MCF 10A (cell line): ENCODE measurements at places on chromosomes 2 and 18. TPM values are rescaled to one million over a fixed set of nuclear protein-coding genes. Genes with fewer than 3 reads are reported as not detected.

Gene C1QL2
- not detected in 2 replicates for total RNA-seq

Gene SLC4A5
- 0.12 and 0.70 TPM in 2 replicates for total RNA-seq

Gene EDAR
- total RNA-seq = 0.14 and 0.37 TPM in 2 replicates

Gene FKBP7
- 5.8 and 8.4 TPM in 2 replicates for total RNA-seq

Gene ARHGEF33
- 0.07 and 0.76 TPM in 2 replicates for total RNA-seq

Gene BOLL
- not detected in 2 replicates for total RNA-seq

DNA sequence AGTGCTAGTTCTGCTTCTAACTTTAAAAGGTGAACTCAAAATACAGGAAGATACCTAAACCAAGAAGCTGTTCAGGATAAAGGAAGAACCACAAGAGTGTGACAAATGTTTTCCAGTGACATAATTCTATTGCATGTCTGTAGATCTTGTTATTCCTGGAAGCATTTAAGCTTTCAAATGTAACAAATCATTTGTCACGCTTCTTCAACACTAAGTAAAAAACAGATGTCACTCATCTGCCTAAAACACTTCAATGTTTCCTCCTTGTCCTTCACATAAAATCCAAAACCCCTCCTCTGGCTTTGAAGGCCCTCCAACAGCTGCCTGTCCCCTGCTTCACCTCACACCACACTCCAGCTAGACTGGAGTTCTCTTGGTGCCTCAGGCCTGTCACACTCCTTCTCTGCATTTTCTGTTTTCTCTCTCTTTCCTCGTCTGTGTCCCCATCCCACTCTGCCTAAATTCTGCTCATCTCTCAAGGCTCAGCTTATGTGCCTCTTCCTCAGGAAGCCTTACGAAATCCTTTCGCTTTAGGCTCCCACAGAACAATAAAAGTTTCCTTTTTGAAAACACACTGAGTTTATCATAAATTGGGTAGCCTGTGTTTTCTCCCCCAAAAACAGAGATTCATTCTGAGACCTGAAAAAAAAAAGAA lies 6.4 kb upstream of the CLEC4F start:
- H3K4me1 ChIP-seq = no peaks in the 10 kb centered on the region
- H3K36me3 ChIP-seq = no peaks in the 10 kb centered on the region
- H3K27ac ChIP-seq = no peak overlapping the region

DNA sequence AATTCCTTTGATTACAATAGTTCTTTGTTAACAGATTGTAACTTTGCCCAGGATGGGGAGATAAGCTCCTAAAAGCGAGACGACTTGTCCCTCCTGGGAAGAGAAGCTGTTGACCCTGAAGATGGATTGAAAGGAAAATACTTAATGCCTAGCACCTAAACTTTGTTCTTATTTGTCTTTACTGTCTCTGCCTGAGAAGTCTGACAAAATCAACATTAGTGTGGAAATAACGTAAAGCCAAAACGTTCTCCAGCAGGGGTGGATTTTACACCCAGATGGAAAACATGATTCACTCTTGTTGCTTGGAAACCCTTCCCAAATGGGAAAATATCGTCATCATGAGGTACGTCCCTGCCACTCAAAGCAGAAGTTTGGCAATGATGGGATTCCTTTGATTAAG lies 450.1 kb downstream of the SLC4A3 start:
- H3K4me1 ChIP-seq = peaks cover 5% of the 10 kb centered on the region
- H3K27ac ChIP-seq = peak overlapping the region; percentile 25
- DNase-seq = peak; percentile 24
- no peaks in the 10 kb centered on the region for H3K36me3 ChIP-seq
- no peak overlapping the region for H3K4me3 ChIP-seq
- H3K27me3 ChIP-seq = no peaks in the 10 kb centered on the region

- peaks cover 27% of the 10 kb centered on the region for H3K4me1 ChIP-seq
- H3K27me3 ChIP-seq = no peaks in the 10 kb centered on the region
- peak; percentile 60 for DNase-seq
- peaks cover 45% of the 10 kb centered on the region for H3K36me3 ChIP-seq
- H3K27ac ChIP-seq = no peak overlapping the region
- no peak overlapping the region for H3K4me3 ChIP-seq
Measured at GRCh38 chr2:238005528-238005927, 38.7 kb downstream of the UBE2F start.

DNA sequence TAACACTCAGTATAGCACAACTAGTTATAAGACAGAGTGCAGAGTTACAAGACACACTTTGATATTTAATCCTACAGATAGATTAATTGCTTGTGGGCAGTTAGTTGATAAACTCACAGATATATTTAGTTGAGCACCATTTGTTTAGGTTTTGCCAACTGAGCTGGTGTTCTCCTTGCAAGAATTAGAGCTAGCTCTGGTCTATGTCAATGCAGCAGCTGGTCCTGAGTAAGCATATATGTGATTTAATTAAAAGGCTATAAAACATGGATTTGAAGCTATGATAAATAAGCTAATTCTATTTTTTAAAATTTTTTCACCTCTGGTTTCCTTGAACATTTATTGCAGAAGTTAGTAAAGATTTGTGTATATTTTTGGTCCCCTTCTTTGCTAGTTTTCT lies 35.6 kb downstream of the GPD2 start:
- H3K27me3 ChIP-seq = no peaks in the 10 kb centered on the region
- H3K4me3 ChIP-seq = no peak overlapping the region
- DNase-seq = no peak
- peaks cover 41% of the 10 kb centered on the region for H3K4me1 ChIP-seq

GRCh38 chr2:217797661-217798069 lies 205.1 kb downstream of the TNS1 start:
- no peaks in the 10 kb centered on the region for H3K27me3 ChIP-seq
- no peaks in the 10 kb centered on the region for H3K36me3 ChIP-seq
- no peaks in the 10 kb centered on the region for H3K4me1 ChIP-seq

GRCh38 chr18:61616111-61616610 lies 276.6 kb downstream of the RNF152 start:
- no peak overlapping the region for H3K27ac ChIP-seq
- H3K4me3 ChIP-seq = no peak overlapping the region
- DNase-seq = no peak
- H3K27me3 ChIP-seq = no peaks in the 10 kb centered on the region

DNA sequence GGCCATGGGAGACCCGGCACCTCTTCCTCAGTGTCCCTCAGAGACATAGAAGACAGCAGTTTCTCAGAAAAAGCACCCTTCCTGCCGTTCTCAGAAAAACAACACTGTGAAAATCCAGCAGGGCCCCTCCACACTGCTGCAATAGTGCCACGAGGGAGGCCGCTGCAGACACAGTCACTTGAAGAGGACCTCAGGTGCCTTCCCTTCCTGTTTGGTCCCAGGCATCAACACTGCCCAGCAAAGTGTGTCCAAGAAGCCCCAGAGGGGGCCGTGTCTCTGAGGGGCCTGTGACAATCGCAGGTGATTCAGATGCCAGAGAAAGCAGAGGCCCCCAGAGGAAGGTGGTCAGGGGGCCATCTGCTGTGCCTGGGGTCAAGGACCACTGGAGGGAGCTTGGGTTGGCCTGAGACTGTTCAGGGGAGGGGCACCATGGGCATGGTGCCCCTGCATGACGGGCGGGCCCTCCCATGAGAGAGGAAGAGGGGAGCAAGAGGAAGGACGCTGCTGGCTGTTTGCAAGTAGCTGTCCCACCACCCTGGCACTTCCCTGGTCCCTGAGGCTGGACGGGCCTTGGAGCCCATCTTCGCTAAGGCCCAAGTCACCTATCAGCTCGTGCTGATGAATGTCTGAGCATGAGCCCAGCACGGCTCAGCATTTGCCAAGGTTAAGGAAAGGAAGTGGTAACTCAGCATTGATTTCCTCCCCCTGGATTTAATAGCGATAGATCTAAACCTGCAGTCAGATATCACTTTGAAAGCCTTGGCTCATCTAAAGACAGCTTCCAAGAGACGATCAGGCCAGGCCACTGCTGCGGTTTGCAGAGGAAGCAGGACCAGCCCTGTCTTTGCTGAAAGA lies 9.1 kb downstream of the TWIST2 start:
- no peak for DNase-seq
- H3K27me3 ChIP-seq = no peaks in the 10 kb centered on the region
- no peak overlapping the region for H3K27ac ChIP-seq

GRCh38 chr2:85976106-85976920 lies 87.5 kb upstream of the ST3GAL5 start:
- no peak for DNase-seq
- H3K4me3 ChIP-seq = no peak overlapping the region
- peaks cover 22% of the 10 kb centered on the region for H3K4me1 ChIP-seq
- H3K36me3 ChIP-seq = peaks cover 5% of the 10 kb centered on the region
- H3K27ac ChIP-seq = no peak overlapping the region

GRCh38 chr2:157046396-157046795 lies 211.1 kb upstream of the GALNT5 start:
- DNase-seq = no peak
- H3K27me3 ChIP-seq = no peaks in the 10 kb centered on the region
- no peaks in the 10 kb centered on the region for H3K36me3 ChIP-seq
- H3K4me1 ChIP-seq = no peaks in the 10 kb centered on the region
- H3K27ac ChIP-seq = no peak overlapping the region

- peak; percentile 39 for DNase-seq
- H3K4me3 ChIP-seq = no peak overlapping the region
- peaks cover 18% of the 10 kb centered on the region for H3K27me3 ChIP-seq
- no peak overlapping the region for H3K27ac ChIP-seq
- H3K4me1 ChIP-seq = no peaks in the 10 kb centered on the region
Measured at GRCh38 chr2:155368934-155369333, 670.4 kb downstream of the KCNJ3 start.

GRCh38 chr18:46332286-46332801 lies 228.2 kb downstream of the HAUS1 start:
- no peak for DNase-seq
- H3K4me1 ChIP-seq = peaks cover 25% of the 10 kb centered on the region
- H3K4me3 ChIP-seq = no peak overlapping the region
- no peaks in the 10 kb centered on the region for H3K27me3 ChIP-seq
- H3K36me3 ChIP-seq = peaks cover 6% of the 10 kb centered on the region

DNA sequence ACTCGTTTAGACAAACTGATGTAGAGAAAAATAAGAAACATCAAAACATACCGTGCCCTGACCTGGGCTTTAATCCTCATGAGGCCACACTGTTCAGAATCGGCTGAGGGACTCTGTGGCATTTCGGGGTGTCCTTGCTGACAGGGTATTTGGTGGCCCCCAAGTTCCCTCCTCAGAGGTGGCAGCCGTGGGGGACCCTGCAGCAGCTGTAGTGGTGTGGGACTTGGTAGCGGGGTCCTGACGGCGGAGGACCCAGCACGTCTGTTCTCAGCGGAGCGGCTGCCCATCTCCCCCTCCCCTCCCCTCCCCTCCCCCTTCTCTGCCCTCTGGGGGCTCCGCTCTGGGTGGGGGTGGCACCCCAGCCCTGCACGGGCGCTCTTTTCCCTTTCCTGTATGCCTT lies 18.4 kb downstream of the KCNG2 start:
- no peaks in the 10 kb centered on the region for H3K27me3 ChIP-seq
- H3K4me3 ChIP-seq = no peak overlapping the region
- H3K4me1 ChIP-seq = no peaks in the 10 kb centered on the region
- DNase-seq = no peak

DNA sequence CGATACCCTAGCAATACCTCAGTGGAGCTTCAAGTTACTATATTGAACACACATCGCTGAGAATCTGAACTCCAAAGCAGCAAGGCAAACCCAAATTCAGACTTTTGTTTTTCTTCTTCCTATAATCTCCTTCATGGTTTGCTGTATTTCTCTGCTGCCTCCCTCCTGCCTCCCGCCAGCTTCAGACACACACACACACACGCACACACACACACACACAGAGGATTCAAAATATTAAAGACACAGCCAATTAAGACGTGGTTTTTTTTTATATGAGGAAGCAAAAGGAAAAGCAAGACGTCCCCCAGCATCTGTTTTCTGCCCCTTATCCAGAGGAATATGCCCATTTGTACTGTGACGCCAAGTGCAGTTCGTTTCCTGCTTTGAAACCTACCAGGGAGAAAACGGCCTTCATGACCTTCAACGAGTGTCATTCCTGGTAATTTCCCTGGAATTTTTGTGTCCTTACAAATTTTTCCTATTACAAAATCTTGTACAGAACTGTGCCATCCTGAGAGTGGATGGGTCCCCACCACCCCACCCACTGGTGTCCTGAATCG lies 547.9 kb upstream of the ID2 start:
- H3K36me3 ChIP-seq = no peaks in the 10 kb centered on the region
- H3K4me3 ChIP-seq = no peak overlapping the region
- no peak overlapping the region for H3K27ac ChIP-seq
- H3K27me3 ChIP-seq = no peaks in the 10 kb centered on the region
- DNase-seq = no peak

DNA sequence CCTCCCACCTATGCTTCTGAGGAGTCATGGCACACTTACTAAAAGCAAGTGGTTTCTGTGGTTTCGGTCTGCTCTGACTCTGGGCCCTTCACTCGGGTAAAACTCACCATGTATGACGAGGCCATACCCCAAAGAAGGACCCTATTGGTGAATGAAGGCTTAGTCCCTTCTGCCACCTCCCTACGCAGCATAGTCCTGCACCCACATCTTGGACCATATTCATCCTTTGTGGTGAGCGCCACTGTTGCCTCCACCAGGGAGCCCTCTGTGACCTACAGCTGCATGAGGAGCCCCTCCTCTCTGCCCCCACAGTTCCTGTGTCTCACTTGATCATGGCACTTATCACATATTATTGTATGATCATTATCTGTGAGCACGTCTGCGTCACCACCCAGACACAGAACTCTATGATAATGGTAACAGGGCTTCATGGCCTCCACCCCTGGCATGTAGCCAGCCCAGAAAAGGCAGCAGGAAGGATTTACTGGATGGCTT lies 113.3 kb downstream of the TFCP2L1 start:
- no peaks in the 10 kb centered on the region for H3K27me3 ChIP-seq
- DNase-seq = no peak
- H3K4me1 ChIP-seq = peaks cover 23% of the 10 kb centered on the region
- H3K27ac ChIP-seq = peak overlapping the region; percentile 2
- H3K36me3 ChIP-seq = peaks cover 6% of the 10 kb centered on the region

- no peaks in the 10 kb centered on the region for H3K27me3 ChIP-seq
- no peak overlapping the region for H3K4me3 ChIP-seq
- no peaks in the 10 kb centered on the region for H3K36me3 ChIP-seq
- DNase-seq = peak; percentile 28
- H3K4me1 ChIP-seq = peaks cover 6% of the 10 kb centered on the region
Measured at GRCh38 chr2:221478485-221478863, 93.6 kb downstream of the EPHA4 start.

DNA sequence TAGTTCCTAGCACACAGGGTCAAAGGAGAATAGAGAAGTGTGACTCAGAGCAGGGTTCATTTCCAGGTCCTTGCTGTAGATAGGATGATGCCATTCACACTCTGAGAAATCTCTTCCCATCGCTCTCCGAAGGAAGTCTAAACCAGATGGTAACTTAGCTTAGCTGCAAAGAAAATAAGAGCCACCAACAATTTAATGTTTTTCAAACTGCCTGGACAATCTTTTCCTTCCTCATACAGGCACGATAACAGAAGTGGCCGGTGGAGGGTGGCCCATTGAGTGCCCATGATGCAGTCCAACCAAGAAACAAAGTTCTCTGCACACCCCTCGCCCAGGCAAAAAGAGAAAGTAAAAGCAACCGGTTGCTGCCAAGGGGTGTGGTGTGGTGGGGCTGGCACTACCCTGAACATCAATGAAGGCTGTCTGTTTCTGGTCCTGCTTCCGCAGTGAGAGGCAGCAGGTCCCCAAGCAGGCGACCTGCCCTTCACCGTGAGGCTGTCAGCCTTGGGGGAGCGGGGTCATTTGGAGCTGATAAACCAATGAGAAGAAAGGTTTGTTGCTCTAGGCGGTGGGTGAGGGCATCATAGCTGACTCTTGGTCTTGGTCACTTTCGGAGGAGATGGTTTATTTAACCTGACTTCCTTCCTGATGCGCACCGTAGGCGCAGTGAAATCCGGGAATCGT lies 105.6 kb upstream of the CD302 start:
- no peak overlapping the region for H3K27ac ChIP-seq
- H3K4me3 ChIP-seq = no peak overlapping the region
- H3K27me3 ChIP-seq = no peaks in the 10 kb centered on the region
- no peak for DNase-seq
